Left renal pelvis (tissue), 4 donors: ENCODE measurements at places on chromosomes 7 and 10.

DNA sequence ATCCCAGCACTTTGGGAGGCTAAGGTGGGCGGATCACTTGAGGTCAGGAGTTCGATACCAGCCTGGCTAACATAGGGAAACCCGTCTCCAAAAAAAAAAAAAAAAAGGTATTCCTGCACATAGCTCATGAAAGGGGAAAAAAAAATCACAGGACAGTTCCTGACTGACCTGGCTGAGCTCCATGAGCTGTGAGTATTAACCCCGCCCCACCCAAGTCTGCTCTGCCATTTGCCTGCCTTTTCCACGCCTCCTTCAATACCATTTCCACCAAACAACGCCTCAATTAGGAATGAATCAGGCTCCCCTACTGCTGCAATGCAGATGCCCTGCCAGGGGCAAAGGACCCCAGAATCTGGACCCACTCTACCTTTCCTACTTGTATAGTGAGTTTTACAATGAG is 55.0 kb downstream of the PDIA4 start:
- no peak for DNase-seq

DNA sequence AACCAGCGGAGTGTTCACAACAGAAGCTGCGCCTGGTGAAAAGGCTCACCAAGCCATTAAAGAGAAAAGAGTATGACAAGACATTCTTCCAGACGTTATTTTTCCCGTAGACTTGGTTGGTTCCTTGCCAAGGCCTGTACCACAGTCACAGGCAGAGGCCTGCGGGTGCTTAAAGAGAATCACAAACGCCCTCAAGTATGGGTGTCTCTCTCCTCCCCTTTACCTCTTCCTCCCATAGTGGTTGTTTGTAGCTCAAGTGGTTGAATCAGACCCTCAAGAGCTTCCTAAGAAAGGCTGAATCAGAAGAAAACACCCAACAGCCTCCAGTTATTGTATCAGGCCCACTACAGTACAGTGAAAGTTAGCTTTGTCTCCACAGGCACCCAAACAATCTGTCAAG is 169.0 kb downstream of the CREB5 start:
- DNase-seq, result no peak

DNA sequence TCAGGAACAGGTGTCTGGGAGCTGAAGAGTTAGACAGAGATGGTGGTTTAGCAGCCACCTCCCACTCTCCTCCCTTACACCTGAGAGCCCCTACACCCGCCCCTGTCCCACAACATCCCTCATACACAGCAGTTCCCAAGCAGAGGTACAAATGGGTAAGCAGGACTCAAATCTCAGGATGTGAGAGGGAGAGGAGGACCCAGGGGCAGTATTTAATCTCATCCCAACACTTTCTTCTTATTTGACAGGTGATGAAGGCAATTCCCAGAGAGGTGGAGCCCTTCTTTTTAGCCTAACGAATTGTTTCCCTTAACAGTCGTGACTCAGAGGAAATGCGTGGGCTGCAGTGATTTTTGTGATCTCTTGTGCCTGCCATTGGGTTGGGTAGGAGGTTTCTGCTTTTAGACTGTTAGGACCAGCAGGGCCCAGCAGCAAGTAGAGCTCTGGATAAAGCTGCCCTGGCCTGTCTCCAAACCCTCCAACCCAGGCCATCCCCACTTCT is 191.3 kb downstream of the HECW1 start:
- no peak for DNase-seq

DNA sequence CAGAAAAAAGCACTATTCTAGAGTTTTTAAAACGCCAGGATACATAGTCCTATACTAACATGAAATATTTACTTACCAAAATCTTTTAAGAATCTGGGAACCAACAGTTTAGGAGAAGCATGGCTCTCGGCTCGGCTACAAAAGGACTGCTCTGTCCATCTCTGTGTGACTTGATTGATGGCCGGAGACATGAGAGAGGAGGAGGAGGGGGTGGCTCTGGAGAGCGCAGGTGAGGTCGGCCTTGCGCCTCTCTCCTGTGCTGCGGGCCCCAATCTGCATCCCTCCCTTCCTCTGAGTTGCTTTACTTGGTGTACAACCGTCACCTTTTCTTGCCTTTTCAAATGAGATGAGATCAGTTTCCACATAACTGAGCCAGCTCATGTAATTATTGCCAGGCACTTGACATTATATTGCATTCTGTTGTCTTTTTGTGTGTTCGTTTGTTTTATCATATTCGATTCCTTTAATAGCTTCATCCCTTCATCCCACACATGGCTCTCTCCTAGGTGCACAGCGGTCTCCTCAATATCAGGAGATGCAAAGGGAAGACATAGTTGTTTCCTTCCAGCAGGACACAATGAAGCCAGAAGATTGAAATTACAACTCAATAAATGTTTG is 87.8 kb upstream of the KLF6 start:
- no peak for DNase-seq

- no peak for DNase-seq
Measured at GRCh38 chr10:31346953-31347352, 27.9 kb downstream of the ZEB1 start.
